Activated naive CD4-positive, alpha-beta T cell (primary cell): ENCODE measurements at places on chromosomes 7 and 10.

GRCh38 chr10:80518143-80518806 lies 19.4 kb upstream of the SH2D4B start:
- no peak for DNase-seq

GRCh38 chr7:142471820-142472219 lies 214.0 kb upstream of the PRSS58 start:
- DNase-seq = no peak

DNA sequence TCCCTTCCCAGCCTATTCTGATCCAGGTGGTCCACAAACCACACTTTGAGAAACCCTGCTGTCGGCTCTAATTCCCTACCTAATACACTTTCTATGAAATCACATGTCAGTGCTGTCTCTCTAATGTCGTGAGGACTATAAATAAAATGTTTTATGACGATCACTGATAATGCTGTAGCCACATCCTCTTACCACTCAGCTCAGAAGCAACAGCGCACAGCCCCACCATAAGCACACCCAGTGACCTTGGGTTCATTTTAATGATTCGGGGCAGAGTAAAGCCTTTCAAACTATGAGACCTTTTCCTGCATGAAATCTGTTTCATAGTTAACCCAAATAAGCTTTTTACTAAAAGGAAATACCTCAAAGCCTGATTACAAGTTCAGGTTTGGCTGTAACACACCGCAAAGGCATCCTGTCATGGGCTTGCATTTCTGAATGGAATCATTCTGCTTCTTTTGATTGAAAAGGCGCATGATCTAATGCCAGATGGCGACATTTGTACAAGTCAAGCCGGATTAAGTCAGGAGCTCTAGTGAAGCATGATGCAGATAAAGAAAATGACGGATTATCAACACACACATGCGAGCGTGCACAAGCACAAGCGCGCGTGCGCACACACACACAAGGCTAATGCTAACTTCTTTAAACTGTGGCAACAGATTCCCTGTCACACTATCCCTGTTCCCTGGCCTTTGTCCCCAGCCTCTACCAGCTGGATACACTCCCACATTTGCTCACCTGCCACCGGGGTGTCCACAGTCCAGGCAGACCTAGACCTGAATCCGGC lies 180.5 kb upstream of the PDE1C start:
- DNase-seq = no peak

- DNase-seq = no peak
Observed at GRCh38 chr10:5493691-5494090, 5.7 kb downstream of the CALML5 start.
